Fibroblast of skin of back (primary cell): ENCODE measurements at places on chromosomes 6 and 20.
A peak's percentile ranks its signal among the peaks of the same experiment; 100 is the strongest.

DNA sequence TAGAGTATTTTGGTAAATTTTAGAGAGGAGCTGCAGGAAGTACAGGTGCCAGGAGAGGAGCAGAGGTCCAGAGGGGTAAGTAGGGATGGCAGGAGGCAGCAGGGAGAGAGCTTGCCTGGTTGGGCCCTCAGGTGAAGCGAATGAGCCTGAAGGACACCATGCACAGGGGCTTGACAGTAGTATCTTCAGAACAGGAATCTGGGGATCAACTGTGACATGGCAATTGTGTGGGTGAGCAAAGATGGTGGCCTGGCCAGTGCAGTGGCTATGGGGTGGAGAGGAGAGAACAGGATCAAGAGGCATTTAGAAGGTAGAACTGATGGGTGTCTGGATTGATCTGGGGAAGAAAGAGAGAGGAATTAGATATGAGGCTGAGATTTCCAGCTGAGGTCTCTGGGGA is 68.7 kb upstream of the RNF24 start:
- no peak for DNase-seq

- DNase-seq = peak; percentile 16
Observed at GRCh38 chr6:82553863-82554531, 190.4 kb downstream of the TPBG start.

- DNase-seq = no peak
Observed at GRCh38 chr6:90472716-90473115, 114.2 kb downstream of the MAP3K7 start.

DNA sequence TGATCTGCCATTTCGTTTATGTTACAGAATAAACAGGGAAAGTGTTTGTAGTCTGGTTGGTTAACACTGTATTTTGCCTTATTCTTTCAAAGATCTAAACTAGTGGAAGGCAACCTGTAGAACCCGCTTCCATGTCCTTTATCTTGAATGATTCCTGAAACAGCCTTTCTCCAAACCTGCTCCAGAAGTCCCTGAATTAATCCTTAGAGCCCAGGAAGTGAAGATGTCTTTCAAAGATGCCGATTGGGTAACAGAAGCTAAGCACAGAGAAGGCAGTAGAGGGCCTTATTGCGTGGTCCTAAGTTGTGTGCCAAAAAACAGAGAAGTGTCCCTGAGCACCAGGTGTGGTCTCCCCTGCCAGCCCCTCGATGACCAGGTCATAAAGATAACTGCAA is 19.2 kb upstream of the ZSCAN16 start:
- peak; percentile 4 for DNase-seq

GRCh38 chr20:2004171-2004570 is 10.3 kb upstream of the PDYN start:
- no peak for DNase-seq

DNA sequence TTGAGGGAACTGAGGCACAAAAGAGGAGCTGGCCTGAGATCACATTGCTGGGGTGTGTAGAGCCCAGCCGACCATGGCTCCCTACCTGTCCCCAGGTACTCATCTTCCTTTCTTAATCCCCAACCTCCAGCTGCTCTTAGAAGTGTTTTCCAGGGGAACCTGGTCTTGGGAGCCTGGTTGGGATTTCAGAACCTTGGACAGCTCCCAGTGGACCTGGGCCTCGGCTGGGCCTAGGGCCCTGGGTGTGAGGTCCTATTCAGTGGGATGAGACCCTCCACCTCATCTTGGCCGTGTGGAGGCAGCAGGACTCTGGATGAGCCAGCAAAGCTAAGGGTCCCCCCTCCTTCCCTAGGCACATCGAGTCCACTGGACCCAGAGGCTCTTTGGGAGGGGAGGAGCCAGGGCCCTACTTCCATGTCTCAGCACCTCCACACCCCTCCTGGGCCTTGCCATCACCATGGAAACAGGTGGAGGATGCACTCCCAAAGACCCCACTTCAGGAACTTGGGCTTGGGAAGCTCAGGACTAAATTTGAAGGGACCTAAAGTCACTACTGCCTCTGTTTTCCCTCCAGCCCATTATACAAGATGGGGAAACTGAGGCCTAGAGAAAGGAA is 38.5 kb downstream of the DLGAP4 start:
- peak; percentile 57 for DNase-seq

DNA sequence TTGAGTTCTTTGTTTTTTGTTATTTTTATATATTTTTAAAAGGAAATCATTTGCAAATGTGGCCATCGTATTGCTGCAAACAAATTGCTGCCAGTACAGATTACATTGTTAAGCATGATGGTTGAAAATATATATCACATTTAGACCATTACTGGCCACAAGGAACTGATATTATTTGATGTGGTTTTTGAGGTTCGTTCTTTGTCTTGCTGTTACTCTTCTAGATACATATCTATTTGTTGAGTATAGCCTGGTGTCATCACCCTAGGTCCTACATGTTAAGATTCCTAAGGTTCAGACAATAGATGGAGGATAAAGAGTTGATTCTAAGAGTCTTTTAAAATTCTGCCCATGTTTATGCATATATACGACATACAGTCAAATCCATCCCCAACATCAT is 306.0 kb downstream of the FARS2 start:
- DNase-seq = no peak

GRCh38 chr6:12363651-12364381 is 73.7 kb downstream of the EDN1 start:
- DNase-seq = no peak

- no peak for DNase-seq
Observed at GRCh38 chr20:57435105-57435497, 43.9 kb downstream of the RBM38 start.

DNA sequence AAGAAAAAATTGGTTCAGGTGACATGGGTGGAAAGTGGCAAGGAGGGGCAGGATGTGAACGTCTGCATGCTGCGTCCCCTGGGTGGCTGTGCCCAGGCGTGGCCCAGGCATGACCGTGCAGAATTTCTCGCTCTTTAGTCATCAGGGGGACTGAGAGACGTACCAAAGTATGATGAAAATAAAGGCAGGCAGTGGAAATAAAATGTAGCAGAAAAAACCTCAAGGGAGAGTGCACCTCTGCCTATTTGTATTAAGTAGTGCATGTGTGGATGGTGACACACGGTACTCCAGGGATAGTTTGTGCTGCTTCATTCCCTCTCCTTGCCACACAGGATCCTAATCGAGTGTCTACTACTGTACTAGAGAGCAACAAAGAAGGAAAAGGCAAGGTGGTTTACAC is 81.1 kb downstream of the ATP9A start:
- DNase-seq = peak; percentile 94

DNA sequence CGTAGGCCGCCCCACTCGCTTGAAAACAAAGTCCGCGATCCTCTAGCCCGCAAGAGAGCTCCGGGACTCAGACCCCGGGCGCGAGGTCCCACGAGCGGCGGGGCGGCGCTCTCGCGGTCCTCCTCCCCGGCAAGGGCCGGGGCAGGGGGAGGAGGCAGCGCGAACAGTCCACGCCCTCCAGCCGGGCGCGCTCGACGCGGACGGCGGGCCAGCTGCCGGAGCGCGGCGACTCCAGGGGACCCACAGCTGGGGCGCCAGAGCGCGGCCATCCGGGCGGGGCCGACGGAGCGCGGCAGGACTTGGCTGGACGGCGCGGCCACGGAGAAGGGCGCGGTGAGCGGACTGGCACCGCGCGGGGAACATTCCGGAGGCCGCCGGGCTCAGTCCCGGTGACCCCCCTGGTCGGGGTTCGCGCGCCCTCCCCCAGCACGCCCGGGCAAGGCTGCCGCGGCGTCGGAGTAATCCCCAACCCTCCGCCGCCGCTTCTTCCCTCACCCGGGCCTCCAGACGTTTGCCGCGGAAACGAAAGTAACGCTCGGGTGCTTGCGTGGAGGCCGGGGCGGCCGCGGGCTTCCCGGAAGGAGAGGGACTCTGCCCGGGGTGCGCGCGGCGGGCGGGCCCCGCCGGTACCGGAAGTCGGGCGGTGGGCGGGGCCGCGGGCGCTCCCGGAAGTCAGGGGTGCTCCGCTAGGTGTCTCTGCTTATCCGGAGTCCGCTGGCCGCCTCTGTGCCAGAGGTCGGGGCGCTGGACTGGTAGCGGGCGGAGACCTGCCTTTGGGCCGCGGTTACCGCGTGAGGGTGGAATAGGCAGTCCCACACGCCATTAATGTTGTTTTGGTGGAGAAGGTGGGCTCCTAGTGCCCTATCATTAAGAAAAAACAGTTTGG is at the start of gene RIPK1:
TSS of gene RIPK1 (plus strand) at position 166 of the 886 bp plus-strand sequence. CDS start 8,330 bp downstream, outside the sequence.
- peak; percentile 88 for DNase-seq

DNA sequence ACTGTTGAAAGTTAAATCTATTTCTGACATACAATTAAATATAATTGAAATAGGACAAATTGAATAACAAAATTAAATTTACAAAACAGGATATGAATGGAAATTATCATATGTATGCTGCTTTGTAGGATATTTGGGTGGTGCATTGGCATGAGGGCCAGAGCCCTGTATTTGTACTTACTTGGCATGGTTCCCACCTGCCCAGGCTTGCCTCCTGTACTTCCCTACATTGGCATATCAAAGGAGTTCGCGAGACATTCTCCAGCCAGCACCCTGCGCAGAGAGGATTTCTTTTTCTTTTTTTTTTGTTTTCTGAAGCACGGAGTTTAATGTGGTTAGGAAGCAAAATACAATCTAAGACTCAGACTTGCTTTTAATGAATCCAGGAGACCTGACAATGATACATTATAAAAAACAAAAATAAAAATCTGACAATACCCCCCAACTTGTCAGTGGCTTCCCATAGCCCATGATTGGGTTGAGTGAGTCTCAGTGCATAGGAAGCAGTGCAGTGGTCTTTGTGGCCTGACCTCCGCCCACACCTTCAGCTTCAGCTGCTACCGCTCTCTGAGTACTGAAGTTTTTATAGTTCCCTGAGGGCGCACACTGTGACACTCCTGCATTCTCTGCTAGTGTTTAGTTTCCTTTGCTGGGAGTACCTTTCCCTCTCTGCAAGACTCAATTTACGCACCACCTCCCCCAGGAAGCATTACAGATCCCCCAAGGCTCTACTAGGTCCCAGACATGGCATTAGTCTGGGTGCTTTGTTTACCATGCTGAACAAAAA is 440.8 kb downstream of the UTRN start:
- DNase-seq = no peak

GRCh38 chr6:21679761-21680265 is 86.3 kb downstream of the SOX4 start:
- peak; percentile 81 for DNase-seq

- no peak for DNase-seq
Observed at GRCh38 chr20:38727607-38728190, 3.4 kb downstream of the SLC32A1 start.

- peak; percentile 96 for DNase-seq
Observed at GRCh38 chr6:85403331-85404015, 46.4 kb upstream of the NT5E start.

DNA sequence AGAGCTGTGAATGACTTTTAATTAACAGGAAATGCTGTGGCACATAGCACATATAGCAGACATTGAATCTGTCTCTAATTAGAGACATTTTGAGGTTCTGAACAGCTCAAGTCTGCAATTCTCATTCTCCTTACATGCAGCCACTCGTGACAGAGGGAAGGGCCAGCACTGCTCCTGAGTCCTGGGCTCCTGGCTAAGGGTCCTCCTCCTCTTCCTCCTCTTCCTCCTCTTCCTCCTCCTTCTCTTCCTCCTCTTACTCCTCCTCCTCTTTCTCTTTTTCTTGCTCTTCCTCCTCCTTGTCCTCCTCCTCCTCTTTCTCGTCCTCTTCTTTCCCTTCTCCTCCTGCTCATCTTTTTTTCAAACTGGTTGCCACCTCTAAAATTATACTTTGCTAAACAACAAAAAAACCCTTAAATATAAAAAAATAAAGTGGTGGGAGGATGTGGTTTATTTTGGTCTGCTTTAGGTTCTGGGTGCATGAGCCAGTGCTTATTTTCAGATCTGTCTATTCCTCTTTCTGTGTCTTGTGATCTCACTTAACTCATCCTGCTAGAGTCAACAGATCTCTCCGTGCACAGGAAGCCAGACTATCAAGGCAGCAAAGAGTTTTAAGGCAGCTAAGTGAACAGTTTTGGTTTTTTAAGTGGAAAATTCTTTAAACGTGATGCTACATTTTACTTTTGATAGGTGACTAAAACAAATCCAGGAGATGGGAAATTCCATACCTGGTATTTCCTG is 159.3 kb downstream of the CD83 start:
- DNase-seq = peak; percentile 65

DNA sequence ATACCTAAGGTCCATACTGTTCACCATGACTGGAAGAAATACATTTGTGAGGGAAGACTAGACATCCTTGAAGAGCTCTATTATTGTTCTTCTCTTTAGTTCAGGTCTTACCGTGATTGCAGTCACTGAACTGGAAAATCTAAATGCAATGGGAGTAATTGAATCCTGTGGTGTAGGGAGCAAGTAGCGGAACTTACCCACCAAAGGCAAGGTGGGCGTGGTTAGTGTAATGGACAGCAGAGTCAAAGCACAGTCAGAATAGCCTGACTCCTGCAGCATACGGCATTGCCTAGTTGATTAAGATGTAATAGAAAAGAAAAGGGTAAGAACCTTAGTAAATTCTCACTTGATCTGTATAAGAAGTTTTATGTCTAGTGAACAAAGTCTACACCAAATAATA is 679.7 kb upstream of the EPHA7 start:
- DNase-seq = no peak

DNA sequence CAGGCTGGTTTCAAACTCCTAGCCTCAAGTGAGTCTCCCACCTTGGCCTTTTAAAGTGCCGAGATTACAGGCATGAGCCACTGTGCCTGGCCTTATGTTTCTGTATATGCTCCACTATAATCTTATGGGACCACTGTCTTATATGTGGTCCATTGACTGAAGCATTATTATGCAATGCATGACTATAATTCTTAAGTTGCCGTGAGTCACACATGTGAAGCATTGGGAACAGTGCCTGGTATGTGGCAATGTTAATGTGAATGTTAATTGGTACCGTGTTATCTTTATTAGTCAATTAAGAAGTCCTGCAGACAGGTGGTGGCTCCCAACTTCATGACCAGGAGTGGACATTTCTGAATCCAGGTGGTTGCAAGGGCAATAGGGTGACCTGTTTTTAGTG is 14.7 kb upstream of the ASXL1 start:
- DNase-seq = peak; percentile 59

- no peak for DNase-seq
Observed at GRCh38 chr6:168152980-168153379, 74.0 kb upstream of the FRMD1 start.

DNA sequence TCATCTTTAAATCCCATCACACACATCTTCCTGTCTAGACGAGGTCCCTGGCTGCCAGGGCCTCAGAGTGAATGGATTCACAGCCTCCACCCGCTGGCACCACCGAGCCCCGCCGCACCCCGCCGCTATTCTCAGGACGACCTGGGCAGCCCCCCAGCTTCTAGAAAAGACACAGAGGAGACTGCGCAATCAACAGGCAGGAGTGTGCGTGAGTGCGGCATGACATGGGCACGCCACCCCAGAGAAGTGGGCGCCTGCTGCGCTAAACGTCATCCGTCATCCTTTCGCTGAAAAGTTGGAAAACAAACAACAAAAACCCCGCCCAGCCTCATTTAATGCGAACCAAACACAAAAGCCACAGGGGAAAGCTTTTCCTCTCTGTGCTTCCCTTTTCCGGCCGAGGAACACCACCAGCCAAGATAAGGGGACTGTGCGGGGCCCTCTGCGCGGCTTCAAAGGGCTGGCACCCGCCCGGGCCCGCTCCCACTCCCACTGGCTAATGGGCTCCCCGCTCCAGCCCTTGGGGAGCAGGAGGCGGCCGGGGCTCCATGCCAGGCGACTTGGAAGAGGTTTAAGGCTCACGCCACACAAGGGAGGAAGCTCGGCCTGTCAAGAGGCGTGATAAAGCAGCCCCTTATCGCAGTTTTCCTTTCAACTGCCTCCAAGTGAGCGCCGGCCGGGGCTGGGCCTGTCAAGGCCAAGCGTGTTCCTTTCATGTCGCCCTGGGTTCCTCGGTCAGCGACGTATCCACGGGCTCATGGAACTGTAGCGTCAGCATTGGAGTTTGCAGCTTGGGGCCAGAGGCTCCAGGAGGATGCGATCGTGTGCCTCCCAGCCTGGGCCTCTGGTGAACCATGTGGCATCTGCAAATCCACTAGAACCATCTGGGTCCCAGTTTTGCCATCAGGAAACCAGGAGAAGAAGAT is 50.1 kb downstream of the NFATC2 start:
- peak; percentile 42 for DNase-seq
